ENCODE measurements at places on chromosomes 2 and 18.

DNA sequence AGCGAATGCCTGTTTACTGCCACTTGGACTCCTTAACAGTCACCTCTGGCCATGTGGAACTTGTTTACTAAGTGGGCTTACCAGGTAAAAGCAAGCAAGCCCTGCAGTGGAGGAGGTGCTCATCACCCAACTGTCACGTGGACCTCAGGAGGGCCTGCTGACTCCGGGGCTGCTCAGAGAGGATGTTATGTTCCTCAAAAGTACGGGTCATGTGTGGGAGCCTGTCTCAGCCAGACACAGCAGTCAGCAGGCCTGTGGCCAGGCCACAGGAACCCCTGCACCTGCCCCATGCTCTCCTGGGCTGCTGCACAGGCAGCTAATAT lies 36.2 kb downstream of the AMER3 start:
- no peak for DNase-seq

GRCh38 chr2:121293450-121294325 lies 8.7 kb upstream of the TFCP2L1 start:
- no peak for DNase-seq

DNA sequence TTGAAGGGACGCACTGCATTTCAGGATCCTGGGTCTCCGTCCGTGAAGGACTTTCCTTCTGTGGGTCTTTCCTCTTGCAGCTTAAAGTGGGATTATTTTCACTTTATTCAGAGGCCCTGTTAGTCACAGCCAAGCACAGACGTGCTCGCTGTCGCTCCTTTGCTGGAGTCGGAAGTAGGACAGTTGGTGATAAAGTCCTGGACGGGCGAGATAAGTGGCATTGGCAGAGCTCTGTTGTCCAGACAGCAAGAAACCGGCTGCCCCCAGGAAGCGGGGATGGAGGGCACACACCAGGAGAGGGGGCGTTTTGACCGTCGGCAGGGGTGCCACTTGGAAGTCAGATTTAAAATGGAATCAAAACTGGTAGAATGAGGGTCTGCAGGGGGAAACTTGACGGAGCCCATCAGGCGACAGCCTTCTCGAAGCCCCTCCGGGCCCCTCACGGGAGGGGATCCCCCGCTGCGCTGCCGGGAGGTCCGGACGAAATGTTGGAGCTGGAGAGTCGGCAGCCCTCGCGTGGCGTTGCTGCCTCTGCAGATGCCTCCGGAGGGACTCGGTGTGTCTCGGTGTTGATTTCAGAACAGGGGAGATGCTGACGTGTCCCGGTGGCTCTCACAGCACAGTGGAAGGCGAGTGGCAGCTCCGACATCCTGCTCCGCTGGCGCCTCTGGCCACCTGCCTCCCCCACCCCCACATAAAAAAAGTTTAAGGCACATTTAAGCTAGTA lies 124.2 kb downstream of the NFATC1 start:
- no peak for DNase-seq

DNA sequence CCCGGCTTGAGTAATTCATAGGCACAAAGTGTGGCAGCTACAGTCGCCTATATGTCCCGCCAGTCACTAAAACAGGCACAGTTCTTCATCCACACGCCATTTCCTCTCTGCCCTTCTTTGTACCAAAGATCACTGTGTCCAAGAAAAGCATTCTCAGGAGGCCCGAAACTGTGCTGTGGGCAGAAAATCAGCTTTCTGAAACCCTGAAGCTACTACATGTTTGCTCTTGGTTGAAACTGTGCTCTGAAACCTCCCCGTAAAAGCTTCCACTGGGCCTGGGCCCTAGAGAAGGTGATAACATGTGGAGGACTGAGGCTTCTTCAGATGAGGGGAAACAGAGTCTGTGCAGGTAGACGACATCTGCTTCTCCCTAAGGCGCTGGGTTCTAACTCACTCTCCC lies 75.6 kb upstream of the ID2 start:
- DNase-seq: no peak

GRCh38 chr2:71861186-71862160 lies 286.2 kb downstream of the CYP26B1 start:
- no peak for DNase-seq

- no peak for DNase-seq
These were observed 181.7 kb upstream of the TPO start for GRCh38 chr2:1231466-1232063.

GRCh38 chr2:190062053-190062452 lies 476 bp downstream of the MSTN start:
- DNase-seq: no peak

DNA sequence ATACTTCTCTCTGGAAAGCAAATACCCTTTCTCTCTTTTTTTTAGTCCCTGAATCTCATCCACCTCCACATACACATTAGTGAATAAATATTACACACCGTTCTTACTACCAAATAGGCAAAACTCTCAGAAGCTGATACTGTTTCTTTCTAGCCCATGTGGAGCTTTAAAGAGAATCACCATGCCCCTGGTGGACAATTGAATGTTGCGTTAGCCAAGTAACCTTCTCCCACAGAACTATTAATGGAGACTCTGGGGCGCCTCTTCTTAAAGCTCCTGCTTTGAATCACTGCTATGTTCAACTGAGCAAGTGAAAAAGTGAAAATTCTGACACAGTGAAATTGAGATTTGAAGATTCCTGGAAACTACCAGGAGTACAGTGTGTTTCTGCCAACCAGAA lies 522.8 kb upstream of the CDH7 start:
- no peak for DNase-seq

DNA sequence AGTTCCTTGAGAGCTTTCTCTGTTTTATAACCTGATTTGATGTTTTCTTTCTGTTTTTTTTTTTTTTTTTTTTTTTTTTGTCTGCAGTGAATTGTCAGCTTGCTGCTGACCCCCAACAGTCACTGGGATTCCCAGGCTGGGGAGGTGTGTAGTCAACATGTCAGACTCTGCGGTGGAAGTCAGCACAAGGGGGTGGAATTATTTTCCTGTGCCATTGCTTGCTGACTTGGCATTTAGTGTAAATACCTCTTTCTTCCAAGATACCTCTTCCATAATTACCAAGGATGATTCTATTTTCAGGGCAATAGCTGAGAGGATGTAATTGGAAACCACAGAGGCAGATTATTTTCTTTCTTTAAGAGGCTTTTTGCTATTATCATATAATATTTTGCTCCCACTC lies 266.3 kb downstream of the CCDC85A start:
- DNase-seq: no peak

- DNase-seq: no peak
These were observed 71.5 kb downstream of the EMX1 start for GRCh38 chr2:72988726-72989273.

DNA sequence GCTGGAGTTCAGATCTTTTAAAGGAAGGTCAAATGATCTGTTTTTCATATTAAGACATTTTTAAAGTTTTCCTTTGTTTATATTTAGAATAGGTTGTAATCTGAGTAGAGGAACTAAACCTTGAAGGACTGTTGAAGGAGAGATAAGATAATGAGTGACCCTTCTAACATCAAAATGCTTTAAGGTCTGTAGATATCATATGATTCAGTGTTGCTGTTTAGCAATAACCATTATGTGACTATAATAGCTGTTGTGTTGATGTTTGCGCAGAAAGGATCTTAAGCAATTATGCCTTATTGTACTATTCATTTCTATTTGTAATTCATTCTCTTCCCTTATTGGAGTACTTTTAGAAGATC lies 60.0 kb downstream of the SLC16A14 start:
- DNase-seq: no peak

DNA sequence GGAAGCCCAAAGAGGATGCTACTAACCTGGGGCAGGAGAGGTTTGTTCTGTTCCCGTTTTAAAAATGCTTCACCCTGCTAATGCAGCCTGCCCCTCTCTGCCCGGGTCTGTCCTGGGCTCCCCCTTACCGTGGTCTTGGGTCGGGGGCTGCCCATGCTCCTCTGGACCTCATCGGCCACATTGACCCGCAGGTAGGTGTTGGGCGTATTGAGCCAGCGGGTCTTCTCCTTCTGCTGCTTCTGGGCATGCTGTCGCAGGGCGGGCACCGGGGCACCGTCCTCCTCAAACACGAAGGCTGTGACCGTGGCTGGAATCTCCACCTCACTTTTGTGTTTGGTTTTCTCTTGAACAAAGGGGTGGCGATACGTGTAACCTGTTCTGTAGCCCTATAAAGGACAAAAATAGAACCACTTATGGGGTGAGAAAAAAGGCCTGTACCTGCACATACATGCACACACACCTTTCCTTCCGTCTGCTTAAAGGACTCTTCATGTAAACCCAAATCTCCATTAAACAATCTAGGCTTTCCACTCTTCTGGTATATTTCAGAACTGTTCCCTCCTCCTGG lies 89.3 kb downstream of the ADD2 start:
- no peak for DNase-seq

GRCh38 chr2:48738806-48739205 lies 16.7 kb downstream of the LHCGR start:
- DNase-seq: no peak

DNA sequence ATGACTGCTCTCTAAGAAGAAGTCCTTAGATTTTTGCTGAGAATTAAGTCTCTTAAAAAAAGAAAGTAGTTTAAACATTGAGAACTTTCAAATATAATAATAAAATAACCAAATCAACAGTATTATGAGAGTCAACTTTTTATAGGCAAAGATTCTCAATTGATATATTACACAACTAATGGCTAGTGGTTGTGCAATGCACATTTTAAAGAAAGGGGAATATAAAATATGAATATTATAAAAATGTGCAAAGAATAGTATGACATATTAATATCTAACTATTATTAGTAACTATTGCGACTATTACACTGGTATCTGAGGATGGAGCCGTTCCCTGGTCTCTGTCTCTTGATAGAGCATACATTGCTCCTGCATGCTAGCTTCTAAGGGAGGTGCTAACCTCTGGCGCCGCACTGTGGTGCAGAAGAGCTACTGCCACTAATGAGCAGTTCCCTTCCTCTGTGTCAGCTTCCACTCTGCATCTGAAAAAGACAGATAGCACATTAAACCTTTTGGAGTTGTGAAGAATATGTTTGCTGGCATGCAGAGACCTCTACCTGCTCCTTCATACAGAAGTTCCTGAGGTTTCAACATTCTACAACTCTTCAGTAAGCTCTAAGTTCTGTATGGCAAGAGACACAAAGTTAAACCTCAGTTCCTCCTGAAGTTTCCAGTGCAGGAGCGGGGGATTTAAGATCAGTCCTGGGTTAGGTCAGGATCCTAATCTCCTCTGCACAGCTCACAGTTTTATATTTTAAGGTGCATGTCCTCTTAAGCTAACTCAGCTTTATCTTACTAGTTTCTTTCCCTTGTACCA lies 3.5 kb upstream of the SLC9A2 start:
- DNase-seq: no peak

- DNase-seq: no peak
These were observed 103.6 kb downstream of the DOCK10 start for GRCh38 chr2:224938651-224939182.

DNA sequence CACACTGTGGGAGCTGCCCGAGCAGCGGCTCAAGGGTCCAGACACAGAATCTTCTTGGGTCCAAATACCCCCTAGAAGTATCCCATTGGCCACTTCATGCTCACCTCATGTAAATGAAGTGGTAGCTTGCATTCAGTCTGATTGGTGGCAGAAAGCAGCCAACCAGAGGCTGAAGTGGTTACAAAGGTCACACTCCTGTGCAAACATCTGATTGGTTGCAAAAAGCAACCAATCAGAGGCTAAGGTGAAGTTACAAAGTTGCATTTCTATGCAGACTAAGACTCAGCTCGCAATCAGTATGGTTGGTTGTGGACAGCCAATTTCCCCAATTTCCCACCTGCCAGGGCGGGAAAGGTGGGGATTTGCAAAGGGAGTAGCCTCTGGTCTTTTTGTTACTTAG lies 94.3 kb downstream of the DGKD start:
- no peak for DNase-seq

DNA sequence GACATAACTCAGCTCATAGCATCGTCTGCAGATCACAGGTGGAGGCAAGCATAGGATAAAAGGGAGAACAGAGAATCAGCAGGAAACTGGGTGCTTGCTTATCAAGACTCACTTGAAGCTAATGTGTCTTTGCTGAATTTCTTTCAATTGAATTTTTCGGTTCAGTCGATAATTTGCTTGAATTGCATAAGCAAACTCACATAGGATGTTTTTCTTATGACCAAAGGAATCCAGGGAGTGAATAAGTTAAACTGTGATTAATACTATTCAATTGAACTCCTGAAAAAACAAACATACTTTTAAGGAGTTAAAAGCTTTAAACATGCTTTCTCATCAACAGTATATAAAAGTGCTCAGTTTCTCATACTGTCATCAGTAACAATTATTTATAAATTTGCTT lies 707.1 kb upstream of the ACVR2A start:
- DNase-seq: no peak

GRCh38 chr2:12210016-12210933 lies 463.8 kb downstream of the LPIN1 start:
- no peak for DNase-seq

DNA sequence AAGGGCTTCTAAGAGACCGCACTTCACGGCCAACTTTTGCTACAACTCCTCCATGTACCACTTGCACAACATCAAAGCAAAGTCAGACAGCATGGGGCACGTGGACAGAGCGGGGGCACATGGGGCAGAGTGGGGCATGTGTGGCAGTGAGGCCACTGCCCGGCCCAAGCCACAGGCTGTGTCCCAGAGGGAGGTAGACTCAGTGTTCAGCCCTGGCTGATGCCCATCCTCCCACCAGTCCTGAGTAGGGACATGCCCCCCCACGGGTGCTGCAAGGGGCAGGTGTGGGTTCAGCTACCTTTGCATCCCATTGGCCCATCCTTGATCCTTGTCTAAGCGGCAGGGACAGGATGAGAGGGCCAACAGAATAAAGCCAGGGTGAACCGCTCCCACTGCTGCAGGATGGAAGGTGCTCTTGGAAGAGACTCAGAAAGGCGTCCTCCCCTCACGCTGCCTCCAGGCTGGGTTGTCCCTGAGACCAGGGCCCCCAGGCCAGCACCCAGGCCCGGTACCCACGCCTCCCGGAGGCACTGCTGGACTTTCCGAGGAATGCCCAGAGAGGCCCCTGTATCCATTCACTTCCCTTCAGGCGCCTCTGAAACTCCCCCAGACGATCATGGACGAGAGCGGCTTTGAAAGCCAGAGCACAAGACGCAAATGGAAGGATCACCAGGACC lies 218.2 kb downstream of the NDUFA10 start:
- DNase-seq: no peak

DNA sequence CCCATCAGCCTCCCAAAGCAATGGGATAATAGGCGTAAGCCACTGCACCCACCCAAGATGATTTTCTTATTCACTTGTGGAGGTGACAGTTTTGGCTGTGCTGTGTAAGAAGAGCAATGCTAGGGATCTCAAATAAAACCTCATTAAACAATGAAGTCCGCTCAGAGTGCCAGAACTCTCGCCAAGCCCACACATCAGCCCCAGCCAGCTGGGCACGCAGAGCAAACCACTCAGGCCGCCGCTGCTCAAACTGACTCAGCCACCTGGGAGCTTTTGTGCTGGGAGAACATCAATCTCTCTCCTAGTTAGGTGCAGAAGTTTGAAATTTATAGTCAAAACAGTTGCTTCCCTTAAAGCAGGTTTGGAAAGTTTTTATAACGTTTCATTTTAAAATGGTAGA lies 47.6 kb downstream of the RNF152 start:
- no peak for DNase-seq

DNA sequence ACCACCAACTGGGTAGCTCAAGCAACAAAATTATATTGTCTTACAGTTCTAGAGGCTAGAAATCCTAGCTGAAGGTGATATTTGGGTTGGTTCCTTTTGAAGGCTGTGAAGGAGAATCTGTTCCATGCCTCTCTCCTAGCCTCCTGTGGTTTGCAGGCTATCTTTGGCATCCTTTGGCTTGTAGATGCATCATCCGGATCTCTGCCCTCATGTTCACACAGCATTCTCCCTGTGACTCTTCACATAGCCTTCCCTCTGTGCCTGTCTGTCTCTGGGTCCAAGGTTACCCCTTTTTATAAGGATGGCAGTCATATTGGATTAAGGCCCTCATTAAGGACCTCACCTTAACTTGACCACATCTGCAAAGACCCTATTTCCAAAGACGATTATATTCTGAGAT lies 78.6 kb upstream of the MAP3K20 start:
- DNase-seq: no peak
